ENCODE measurements at places on chromosomes 2 and 18. TPM values are rescaled to one million over a fixed set of nuclear protein-coding genes. Genes with fewer than 3 reads are reported as not detected.

DNA sequence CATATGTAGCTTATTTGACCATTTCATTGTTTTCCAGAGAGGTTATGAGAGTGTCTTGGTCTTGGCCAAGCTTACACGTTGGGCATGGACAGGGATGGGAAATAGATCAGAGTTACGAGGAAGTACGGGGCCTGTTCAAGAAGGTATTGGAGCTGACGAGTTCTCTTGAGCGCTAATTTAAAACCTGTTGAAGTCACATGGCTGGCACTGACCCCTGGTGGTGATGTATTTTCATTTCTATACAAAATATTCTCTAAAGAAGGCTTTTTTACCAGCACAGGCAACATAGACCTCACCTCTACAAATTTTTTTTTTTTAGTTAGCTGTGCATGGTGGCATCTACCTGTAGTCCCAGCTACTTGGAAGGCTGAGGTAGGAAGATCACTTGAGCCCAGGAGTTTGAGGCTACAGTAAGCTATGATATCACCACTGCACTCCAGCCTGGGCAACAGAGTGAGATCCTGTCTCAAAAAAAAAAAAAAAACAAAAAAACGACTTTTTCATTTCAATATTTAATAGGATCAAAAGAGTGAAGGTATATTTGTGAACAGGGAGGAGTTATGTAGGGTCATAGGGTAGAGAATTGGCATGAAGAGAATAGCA, 19.6 kb downstream of the UGP2 start:
- no peak for DNase-seq

- DNase-seq: peak; percentile 20
Observed at GRCh38 chr2:8551622-8552074, 130.2 kb upstream of the ID2 start.

DNA sequence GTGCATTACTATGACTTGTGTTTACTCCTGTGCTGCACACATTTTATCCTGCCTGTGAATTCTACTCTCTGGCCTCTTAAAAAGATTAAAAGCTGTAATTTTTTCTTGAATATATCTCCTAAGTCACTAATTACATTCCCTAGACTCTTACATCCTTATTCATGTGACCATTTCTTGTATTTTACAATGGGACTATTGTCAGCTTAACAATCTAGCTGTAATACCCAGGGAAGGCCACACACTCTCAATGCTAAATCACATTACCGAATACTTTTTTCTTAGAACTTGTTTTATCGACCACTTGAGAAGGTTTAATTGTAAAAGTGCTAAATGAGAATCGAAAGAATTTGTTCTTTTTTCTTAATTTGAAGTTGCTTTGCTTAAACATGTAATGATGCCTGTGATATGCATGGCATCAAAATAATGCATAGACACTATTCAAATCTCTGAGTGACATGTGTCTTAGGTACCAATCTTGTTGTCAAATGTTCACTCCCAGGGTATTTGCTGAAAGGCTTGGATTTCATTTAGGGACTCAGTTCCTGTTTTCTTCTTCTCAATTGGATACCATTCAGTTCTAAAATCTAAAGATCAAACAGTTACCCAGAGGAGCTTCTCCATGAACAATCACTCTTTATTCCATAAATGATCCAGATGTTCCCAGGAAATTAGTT, 498.5 kb downstream of the DPP10 start:
- DNase-seq: no peak

DNA sequence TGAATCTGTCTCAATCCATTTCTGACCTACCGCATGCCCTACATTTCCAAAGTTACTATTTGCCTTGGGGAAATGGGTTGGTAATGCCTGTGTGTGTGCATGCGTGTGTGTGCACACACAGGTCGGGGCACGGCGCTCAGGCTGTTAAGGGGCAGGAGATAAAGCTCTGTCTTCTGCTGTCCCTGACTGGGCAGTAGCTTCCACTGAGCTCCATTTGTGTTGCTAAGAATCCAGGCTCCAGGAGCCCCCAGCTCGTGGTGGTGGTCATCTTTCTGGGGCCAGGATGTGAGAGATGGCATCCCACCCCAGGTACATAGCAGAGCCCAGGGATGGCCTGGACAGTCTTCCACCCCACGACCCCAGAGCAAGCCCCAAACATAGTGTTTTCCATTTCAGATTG, 66.7 kb upstream of the HS6ST1 start:
- no peak for DNase-seq

DNA sequence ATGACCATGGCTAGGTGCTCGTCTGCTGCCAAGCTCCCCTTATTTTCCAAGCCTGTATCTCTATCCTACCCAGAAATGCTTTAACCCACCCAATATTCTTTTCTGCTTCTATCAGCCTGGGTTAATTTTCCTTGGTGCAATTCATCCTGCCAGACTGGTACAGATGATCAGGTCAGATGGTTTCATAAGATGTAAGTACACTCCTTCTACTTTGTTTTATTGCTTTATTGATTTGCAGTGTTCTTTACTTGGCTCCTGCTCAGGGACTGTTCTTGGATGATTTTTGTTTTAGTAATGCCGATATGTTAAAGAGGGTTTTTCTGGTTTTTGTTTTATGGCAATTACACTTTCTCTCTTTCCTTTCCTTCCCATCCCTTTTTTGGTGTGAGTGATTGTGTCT, 2.4 kb upstream of the SGO2 start:
- DNase-seq: no peak

GRCh38 chr2:71452565-71452964, 796 bp upstream of the DYSF start:
- no peak for DNase-seq

- no peak for DNase-seq
Observed at GRCh38 chr18:62621546-62621945, 93.8 kb upstream of the PHLPP1 start.

DNA sequence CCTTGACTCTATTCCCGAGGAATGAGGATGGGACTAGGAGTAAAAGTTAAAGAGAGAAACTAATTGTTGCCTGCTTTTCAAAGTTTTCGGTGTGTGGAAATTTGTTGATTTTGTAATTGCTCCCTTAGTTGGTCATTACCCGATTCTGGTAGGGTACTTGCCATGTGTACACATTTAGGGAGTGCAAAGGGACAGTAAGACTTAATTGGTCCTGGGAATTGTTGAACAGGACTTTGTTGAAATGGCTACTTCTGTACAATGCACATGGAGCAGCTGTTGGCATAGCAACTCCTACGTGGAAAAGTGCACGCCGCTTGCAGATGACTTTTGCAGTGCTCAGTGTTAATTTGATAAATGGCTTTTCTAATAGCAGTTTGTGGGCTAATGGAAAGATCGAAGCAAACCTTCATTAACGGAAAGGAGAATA, 22.9 kb downstream of the EPAS1 start:
- DNase-seq: no peak

DNA sequence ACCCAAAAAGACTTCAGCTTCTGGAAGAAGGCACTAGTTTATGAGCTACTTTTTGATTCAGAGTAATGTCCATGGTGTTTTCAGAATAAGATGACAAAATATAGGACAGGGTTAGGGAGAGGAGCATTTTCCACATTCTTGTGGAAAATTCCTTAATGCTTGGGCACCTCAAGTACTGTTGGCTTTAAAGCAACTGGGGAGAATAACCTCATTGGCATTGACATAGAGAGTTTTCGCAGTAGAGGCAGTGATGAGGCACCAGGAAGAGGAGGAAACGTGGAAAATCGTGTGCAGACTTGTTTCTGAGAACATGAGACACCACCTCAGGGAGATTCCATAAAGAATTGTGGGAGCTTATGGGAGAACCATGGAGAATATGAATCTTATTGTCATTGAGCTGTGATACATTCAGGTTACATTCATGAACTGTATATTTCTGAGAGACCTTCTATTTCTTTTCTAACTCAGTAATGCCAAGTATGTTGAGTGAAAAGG, 929.0 kb upstream of the NRXN1 start:
- no peak for DNase-seq

DNA sequence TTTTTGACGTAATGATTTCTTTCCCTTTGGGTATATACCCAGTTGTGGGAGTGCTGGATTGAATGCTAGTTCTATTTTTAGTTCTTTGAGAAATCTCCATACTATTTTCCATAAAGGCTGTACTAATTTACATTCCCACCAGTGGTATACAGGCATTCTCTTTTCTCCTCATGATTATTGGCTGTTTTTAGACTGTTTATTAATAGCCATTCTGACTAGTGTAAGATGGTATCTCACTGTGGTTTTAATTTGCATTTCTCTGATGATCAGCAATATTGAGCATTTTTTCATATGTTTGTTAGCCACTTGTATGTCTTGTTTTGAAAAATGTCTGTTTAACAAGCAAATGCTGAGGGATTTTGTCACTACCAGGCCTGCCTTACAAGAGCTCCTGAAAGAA, 9.2 kb upstream of the CD28 start:
- DNase-seq: no peak

DNA sequence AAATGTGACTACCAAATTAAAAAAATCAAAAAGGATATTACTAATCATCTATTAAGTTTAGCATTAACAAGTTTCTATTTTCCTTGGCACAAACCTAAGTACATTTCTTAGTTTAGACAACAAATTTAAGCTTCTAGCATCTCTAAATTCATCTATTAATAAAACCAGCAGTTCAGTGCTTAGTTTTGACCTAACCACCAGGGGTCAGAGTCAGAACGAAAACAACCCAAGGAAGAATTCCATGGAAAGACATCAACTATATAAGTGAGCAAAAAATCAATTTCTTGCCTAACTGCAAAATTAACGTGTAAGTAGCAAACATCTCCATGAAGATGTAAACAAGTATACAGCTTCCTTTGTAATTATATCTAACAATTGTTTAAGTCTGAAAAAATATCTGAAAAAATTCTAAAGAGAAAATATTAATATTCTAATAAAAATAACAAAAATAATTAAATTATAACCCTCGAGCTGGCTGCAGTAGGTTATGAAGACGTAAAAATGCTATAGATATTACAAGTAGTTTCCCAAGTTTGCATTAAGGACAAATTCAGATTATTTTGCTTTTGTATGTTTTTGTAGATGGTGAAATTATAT, 83.7 kb downstream of the CERKL start:
- DNase-seq: no peak

DNA sequence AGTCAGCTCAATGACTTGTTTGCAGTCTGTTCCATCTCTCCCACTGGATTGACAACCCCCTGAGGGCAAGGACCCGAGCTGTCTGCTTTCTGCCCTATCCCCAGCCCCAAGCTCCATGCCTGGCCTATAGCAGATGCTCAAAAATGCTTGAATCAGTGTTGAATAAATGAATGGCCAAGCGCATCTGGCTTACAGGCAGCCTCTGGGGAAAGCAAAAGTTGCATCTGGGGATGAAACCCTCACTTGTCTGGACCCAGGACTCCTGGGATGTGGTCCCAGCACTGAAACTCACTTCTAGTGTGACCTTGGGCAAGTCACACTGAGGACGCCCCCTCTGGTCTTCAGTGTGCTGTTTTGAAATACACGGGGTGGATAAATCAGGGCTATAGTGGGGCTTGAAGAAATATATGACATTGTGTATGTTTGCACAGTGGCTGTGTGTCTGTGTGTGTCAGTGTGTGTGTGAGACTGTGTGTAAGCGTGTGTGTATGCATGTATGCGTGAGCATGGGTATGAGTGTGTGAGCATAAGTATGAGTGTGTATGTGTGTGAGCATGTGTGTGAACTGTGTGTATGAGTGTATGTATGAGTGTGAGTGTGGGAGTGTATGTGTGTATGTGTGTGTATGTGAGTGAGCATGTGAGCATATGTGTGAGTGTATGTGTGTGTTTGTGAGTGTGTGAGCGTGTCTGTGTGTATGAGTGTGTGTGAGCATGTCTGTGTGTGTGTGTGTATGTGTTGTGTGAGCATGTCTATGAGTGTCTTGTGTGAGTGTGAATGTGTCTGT, 27.8 kb upstream of the TNS1 start:
- DNase-seq: no peak

GRCh38 chr2:40814616-40815015, 362.7 kb upstream of the SLC8A1 start:
- DNase-seq: no peak

- no peak for DNase-seq
Observed at GRCh38 chr2:143787674-143788073, 658.5 kb downstream of the ARHGAP15 start.

DNA sequence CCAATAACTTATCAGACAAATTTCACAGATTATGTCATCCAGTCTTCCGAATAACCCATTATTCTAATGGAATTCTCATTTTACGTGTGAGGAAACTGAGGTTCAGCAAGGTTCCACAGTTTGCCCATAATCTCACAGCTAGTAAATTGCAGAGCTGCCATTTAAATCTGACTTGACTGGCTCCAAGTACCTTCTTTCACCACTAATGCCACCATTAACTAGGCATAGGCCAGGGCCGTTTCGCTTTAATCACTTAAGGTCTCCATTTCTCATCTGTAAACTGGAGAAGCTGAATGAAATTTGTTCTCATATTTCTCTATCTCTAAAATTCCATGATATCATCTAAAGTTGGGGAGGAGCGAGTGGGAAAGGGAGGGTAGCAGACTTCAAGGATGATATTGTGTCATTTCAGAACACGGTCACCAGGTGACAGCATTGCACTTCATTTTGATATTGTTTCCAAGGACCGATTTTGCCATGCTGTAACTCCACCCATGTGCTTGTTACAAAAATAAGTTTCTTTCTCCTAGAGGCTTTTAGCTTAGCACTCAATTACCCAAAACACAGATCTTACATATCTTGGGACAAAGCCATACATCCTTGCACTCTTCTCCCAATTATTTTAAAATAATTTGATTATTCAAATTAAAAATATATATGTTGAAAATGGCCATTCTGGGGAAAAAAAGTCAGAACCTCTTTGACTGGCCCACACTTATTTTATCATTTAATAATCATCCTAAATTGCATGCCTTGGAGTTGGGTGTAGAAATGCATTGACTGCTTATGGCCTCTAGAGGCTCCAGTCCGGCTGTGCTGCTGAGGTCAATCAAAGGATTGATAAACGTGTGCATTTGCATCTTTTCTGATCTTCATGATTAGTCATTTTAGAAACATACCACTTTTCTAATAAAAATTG, 123.8 kb downstream of the AKAIN1 start:
- no peak for DNase-seq

- DNase-seq: no peak
Observed at GRCh38 chr18:68699043-68699442, 15.9 kb downstream of the TMX3 start.

GRCh38 chr2:25251422-25252273, 83.3 kb upstream of the POMC start:
- DNase-seq: peak; percentile 84

DNA sequence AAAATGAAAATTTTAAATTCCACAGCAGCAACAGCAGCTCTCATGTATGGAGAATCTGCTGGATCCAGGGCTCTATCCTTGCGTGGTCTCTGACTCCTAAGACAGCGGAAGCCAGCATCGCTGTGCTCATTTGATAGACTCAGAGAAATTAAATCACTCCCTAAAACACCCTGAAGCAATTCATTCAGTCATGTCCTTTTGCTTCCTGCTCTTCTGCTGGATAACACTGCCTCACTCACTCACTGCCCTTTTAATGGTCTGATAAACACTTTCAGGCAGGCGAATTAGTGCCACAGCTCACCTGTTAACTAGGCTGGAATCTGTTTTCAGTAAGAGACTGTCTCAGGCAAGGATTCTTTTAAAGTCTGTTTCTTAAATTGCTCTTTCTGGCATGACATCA, 10.0 kb downstream of the WIPF1 start:
- DNase-seq: no peak

Gene DBI
- total RNA-seq: 63.1 TPM

Gene SPC25
- total RNA-seq: not detected

Gene IL1RN
- 1.7 TPM for total RNA-seq

Gene ST8SIA5
- 0.42 TPM for total RNA-seq

Gene ERMN
- 0.19 TPM for total RNA-seq

Gene DYSF
- total RNA-seq: 42.1 TPM

Gene ASB18
- total RNA-seq: not detected

Gene ARHGAP25
- total RNA-seq: 8.1 TPM

Gene ELOA2
- not detected for total RNA-seq

Gene RAPH1
- total RNA-seq: 44.0 TPM

Gene SLC14A1
- total RNA-seq: 1.4 TPM

Gene TGFA
- total RNA-seq: 0.71 TPM

Gene TANC1
- total RNA-seq: 44.5 TPM

Data from posterior vena cava (tissue), 2 donors.